Activated CD4-positive, CD25-positive, alpha-beta regulatory T cell treated with anti-CD3 and anti-CD28 coated beads, Interleukin-2, amount 50 U/mL, for 72 hours (primary cell): ENCODE measurements at places on chromosomes 1 and 21.

- no peak for DNase-seq
Measured at GRCh38 chr1:57279909-57280666, 143.8 kb downstream of the DAB1 start.

- no peak for DNase-seq
Measured at GRCh38 chr1:59223198-59223597, 73.7 kb upstream of the FGGY start.

DNA sequence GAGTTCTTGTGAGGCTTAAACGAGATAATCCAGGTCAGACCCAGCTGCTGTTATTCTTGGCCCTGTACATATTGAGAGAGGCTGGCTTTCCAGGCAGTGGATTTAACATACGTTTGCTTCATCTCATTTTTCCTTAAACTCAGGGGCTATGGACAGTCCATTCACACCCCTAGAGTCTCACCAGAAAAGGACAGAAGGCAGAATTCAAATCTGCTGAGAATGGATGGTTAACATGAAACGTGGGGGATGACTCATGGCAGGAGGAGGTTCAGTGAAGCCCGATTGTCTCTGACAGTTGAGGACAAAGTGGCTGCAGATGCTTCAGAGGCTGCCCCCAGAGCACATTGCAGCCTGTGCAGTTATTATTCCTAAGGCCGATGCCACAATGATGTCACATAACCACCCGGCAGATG, 39.5 kb downstream of the TGFB2 start:
- no peak for DNase-seq

DNA sequence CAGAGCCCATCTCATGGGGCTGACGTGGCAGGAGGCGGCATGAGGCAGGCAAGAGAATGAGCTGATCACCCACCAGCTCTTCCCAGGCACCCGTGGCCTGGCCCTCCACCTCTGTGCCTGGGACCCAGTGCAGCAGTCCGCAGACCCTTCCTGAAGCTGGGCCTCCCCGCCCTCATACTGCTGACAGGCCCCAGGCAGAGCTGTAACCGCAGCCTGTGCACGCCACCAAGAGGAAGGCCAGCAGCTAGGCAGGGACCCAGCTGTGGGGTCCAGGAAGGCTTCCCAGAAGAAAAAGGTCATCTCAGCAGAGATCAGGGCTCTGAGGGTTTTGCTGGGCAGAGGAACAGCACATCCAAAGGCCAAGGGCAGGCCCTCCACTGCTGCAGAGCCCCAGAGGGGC, 9.8 kb upstream of the MTFR1L start:
- no peak for DNase-seq

DNA sequence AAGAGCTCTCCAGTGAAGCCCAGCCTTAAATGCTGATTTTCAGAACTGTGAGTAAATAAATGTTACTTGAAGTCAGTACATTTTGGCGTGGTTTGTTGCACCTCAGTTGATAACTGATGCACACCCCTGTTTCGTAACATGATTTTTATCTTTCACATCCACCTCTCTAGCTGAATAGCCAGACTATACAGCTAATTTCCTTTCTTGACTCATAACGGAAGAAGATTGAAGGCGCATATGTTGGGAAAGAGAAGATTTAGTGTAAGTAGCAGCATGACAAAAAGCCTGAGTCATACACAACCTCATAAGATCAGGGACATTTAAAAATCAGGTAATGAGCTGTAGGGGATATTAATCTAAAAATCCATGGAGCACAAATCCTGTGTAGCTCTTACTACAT, 716.2 kb upstream of the ZP4 start:
- DNase-seq = no peak

DNA sequence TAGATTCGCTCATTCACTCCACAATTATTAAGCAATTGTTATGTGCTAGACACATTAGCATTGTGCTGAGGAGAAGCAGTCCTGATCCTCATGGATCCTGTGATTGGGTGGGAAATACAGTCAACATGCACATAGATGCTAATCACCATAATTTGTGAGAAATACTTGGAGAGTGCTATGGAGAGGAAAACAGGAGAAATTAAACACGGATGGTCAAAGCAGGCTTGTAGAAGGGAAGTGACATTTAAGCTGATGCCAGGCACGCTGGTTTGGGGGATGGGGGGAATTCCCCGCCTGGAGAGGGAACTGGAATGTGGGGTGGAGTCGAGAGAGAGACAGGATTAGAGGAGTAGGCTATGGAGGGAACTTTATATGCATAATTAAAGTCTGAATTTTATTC, 52.2 kb upstream of the L1TD1 start:
- no peak for DNase-seq

DNA sequence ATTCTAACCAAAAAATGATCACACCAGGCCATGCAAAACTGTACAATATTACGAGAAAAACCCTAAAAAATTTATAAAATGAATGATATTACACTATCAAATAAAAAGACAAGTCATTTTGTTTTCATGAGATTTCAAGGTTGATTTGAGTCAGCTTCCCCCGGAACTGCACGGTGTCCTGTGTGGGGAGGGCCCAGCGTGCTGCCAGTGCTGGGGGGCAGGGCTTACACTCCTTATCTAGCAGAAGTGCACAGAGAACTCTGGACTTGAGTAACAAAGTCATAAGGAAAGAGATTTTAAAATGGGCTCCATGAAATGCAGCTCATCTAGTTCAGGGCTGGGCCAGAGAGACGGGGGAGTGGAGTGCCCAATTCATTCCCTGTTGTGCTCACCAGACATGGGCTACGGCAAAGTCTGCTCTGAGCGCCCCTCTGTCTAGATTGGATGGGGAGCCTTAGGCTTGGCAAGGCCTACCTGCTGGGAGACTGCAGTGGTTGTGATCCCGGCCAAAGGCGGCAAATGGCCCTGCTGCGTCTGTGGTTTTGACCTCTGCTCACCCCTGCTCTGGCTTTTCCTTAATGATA, 50.1 kb downstream of the COQ8A start:
- DNase-seq = peak; percentile 66

DNA sequence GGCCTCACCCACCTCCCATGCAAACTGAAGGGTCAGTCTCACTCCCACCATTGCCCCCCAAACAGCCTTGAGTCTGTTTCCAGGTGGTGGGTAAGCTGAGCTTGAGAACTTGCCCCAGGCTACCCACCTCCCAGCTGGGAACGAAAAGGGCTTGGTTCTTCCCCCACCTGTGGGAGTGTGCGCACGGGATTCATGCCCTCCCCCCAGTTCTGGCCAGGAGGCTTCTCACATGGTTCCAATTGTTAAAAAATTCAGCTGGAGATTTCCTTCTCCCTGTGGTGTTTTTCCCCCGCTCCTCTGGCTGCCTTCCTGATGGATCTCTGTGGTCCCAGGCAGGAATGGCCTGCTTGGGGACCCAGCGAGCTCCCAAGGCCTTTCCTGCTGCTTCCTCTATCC, 81.8 kb upstream of the C21orf91 start:
- no peak for DNase-seq

DNA sequence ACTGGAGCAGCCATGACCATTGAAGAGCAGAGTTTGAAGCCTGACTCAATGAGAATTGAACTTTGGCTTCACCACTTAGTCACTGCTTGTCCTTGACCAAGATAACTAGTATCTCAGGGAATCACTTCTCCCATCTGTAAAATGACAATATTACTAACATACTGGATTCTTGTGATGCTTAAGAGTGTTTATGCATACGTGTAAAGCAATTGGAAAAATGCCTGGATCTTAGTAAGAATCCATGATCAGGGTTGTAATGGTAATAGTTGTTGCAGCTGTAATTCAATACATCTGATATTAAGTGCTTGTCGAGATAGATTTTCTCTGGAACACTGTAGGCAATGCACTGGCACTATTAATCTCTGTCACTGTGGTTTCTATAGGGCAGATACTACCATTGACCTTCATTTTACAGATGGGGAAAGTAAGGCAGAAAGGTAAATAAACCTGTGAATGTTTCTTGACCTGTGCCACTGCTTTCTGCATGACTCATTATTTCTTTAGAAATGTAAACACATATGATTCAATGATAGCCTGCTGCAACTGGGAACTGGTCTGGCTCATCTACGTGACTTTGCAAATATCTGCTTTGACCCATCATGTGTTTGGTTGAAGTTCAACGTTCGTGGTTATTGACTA, 662.5 kb downstream of the PLA2G4A start:
- DNase-seq = no peak

- DNase-seq = no peak
Measured at GRCh38 chr1:166814611-166815010, 24.7 kb upstream of the POGK start.

GRCh38 chr1:243598433-243598832, 251.6 kb downstream of the AKT3 start:
- no peak for DNase-seq

DNA sequence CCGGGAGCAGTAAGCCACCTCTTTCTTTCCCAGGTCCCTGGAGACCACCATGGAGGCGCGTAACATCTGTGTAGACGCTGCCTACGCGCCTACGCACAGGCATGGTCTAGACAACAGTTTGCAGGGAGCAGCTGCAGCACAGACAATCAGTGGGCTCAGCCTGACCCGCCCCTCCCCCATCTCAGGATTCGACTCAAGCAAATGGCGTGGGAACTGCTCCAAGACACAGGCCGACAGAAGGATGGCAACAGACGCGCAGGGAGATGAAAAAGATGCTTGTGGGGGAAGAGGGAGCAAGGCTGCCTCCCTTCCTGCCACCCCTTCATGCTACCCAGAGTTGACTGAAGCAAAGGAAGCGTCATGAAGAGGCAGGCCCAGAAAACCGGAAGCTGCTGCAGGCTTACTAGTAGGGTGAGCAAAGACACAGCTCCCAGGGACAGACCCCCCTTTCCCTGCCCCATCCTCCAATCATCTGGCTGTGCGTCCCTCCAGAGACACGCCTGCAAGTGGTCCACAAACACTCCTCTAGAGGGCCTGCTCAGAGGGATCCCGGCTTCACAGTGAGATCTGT, 19.5 kb downstream of the STK40 start:
- DNase-seq = no peak

DNA sequence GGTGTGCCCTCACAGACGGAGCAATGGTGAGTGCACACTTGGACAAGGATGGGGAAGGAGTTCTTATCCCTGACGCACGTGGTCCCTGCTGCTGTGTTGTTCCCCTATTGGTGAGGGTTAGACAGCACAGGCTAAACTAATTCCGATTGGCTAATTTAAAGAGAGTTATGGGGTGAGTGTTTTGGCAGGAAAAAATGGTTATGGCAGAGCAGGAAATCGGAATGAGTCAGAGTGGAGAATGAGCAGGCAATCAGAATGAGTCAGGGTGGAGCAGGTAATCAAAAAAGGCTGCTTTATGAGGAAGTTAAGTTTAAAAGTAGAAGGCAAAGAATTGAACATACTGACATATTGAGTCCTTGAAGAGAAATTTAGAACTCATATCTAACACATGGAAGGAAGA, 100.5 kb downstream of the NGF start:
- DNase-seq = no peak

DNA sequence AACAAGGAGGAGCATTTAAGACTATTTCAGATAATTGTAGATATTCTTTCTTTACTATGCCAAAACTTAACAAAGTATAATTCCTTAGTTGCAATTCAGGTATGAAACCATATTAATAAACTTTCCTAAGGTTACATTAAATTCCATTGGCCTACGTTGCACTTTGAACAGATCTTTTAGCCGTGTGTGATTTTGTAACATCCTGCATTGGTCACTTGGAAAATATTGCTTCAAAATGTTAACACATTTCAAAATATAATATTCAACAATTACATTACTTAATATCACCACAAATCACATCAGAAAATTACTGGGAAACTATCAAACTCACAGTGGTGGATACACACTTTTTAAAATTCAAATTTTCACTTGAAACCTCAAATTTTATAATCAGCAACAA, 20.2 kb downstream of the ETS2 start:
- no peak for DNase-seq

GRCh38 chr1:33815061-33815460, 48.8 kb upstream of the HMGB4 start:
- no peak for DNase-seq

- no peak for DNase-seq
Measured at GRCh38 chr1:206495493-206496046, 11.8 kb upstream of the RASSF5 start.

DNA sequence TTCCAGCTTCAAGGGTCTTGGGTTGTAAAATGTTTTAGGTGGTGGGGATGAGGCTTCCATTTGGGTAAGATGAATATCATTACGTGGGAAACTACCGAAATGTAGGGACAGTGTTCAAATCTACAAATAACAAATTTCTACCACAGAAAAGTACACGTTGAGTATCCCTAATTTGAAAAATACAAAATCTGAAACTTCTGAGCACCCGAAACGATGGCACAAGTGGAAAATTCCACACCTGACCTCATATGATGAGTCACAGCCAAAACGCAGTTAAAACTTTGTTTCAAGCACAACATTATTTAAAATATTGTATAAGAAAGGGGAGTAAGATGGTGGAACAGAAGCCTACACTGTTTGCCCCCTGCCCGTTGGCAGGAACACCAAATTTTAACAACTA, 8.8 kb upstream of the HENMT1 start:
- DNase-seq = no peak

DNA sequence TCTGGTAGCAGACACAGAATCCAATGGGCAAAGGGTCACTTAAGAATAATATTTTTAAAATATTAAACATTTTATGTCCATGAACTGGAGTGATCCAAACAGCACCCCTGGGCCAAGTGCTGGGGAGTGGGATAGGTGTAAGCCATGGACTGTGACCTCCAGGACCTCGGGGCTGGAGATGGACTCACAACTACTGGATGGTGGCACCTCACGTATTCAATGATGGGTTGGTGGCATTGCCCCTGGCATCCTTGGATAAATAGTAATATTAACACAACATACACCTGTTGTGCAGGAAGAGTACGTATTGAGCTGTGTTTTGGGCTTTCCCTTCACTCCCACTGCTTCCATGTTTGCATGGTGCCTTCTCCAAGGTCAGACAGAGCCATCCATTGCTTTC, 39.3 kb upstream of the TENT5C start:
- no peak for DNase-seq

GRCh38 chr1:48793863-48794262, 17.2 kb upstream of the BEND5 start:
- DNase-seq = no peak

DNA sequence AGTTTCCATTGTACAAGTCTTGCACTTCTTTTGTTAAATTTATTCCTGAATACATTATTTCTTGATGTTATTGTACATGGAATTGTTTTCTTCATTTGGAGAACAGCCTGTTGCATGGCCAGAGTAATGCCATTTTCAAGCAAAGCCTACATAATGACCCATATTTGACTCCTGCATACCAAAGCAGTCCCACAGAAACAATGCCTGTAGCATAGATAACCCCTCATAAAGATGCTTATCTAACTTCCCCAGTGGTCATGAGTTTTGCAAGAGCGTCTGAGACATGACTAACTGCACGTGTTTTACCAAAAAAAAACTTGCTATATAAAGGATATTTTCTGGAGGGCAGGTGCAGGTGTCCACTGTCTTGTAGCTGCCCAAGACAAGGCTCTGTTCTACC, 30.3 kb upstream of the RLF start:
- no peak for DNase-seq

- DNase-seq = no peak
Measured at GRCh38 chr1:201183209-201183608, 7.4 kb upstream of the IGFN1 start.
